ENCODE measurements at places on chromosomes 16 and 17.

DNA sequence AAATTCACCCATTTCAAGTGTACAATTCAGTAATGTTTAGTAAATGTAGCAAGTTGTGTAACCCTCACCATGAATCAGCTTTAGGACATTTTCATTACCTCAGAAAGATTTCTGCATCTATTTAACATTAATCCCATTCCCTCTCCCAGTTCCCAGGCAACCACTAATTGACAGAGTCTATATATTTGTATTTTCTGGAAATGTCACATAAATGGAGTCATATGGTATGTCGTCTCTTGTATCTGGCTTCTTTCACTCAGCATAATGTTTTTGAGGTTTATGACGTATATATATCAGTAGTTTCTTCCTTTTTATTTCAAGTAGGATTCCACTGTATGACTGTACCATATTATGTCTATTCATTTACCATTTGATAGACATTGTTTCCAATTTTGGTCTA is 199.8 kb downstream of the CYB561 start:
- H3K4me1 ChIP-seq, result peaks cover 5% of the 10 kb centered on the region
- H3K4me3 ChIP-seq, result no peak overlapping the region
- H3K27ac ChIP-seq, result no peak overlapping the region
- no peaks in the 10 kb centered on the region for H3K27me3 ChIP-seq

- H3K36me3 ChIP-seq, result no peaks in the 10 kb centered on the region
- H3K4me1 ChIP-seq, result no peaks in the 10 kb centered on the region
- no peak overlapping the region for H3K4me3 ChIP-seq
- H3K27ac ChIP-seq, result no peak overlapping the region
- no peak for DNase-seq
Observed at GRCh38 chr17:27915709-27916108, 22.5 kb upstream of the LYRM9 start.

GRCh38 chr17:416293-417206 is 63.9 kb upstream of the RPH3AL start:
- H3K27me3 ChIP-seq, result no peaks in the 10 kb centered on the region
- peaks cover 5% of the 10 kb centered on the region for H3K4me1 ChIP-seq
- H3K36me3 ChIP-seq, result no peaks in the 10 kb centered on the region
- peak overlapping the region; percentile 7 for H3K4me3 ChIP-seq
- DNase-seq, result no peak
- peak overlapping the region; percentile 73 for H3K27ac ChIP-seq

- DNase-seq, result no peak
- H3K27ac ChIP-seq, result peak overlapping the region; percentile 63
- H3K4me3 ChIP-seq, result no peak overlapping the region
- H3K4me1 ChIP-seq, result no peaks in the 10 kb centered on the region
- H3K27me3 ChIP-seq, result no peaks in the 10 kb centered on the region
- H3K36me3 ChIP-seq, result no peaks in the 10 kb centered on the region
Observed at GRCh38 chr16:82195917-82196494, 26.0 kb upstream of the MPHOSPH6 start.

GRCh38 chr16:4404247-4404966 is 12.0 kb downstream of the CORO7 start:
- H3K4me1 ChIP-seq, result peaks cover 12% of the 10 kb centered on the region
- DNase-seq, result peak; percentile 64
- H3K36me3 ChIP-seq, result peaks cover 76% of the 10 kb centered on the region
- H3K27ac ChIP-seq, result no peak overlapping the region
- H3K4me3 ChIP-seq, result no peak overlapping the region
- H3K27me3 ChIP-seq, result no peaks in the 10 kb centered on the region

DNA sequence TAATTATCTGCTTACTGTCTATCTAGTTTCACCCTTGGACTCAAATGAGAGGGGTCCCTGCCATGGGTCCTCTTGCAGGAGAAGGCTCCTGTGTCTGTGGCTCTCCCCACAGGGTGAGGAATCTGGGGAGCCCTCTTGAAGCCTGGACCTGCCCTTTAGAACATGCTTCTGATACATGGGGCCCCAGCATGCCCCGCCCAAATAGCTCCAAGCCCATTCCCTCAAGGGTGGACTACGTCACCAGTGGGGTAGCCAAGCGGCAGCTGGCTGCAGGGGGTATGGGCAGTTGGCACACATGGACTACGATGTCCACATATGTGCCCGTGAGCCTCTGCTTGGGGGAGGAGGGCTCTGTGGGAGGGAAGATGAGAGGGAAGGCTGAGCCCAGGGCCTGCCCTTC is 39.3 kb downstream of the ARHGAP27 start:
- H3K27me3 ChIP-seq, result no peaks in the 10 kb centered on the region
- H3K4me1 ChIP-seq, result no peaks in the 10 kb centered on the region
- H3K27ac ChIP-seq, result no peak overlapping the region
- H3K4me3 ChIP-seq, result no peak overlapping the region
- H3K36me3 ChIP-seq, result peaks cover 47% of the 10 kb centered on the region

DNA sequence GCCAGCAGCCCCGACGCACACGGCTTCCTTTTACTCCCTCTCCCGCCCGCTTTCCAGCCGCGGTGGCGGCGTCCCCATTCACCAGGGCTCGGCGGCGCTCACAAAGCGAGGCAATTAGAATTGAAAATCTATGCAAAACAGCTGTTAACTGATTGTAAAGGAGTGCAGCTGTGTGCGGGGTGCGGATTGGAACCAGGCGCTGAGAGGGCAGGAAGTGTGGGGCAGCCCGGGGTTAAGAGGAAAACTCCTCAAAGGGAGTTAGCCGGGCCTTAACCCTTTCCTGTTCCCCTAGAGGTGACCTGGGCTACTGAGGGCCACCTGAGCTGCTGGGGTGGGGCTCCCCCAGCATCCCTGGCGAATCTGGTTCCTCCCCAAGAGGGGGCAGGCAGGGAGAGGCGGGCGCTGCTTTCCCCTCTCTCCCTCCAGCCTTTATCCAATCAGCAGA is 5.8 kb upstream of the GSE1 start:
- H3K36me3 ChIP-seq, result no peaks in the 10 kb centered on the region
- peak; percentile 82 for DNase-seq
- H3K4me3 ChIP-seq, result no peak overlapping the region
- peaks cover 70% of the 10 kb centered on the region for H3K4me1 ChIP-seq

DNA sequence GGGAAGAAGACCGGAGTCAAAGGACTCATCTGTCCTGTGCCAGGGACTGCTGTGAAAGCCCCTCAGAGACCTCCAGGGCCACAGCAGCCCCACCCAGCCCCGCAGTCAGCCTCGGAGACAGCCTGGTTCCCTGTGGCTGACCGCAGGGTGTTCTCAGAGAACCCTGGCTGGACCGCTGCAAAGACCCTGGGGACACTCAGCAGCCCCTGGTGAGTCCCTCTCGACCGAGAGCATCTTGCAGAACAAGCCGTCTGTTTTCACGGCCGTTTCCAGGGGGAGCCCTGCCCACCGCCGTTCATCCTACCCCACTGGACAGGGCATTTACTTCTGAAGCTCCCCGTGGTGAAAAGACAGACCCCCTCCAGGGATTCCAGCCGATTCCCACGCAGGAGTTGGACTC is 10.3 kb downstream of the UBALD1 start:
- DNase-seq, result no peak
- peaks cover 22% of the 10 kb centered on the region for H3K36me3 ChIP-seq
- no peaks in the 10 kb centered on the region for H3K27me3 ChIP-seq
- peaks cover 13% of the 10 kb centered on the region for H3K4me1 ChIP-seq
- no peak overlapping the region for H3K27ac ChIP-seq
- no peak overlapping the region for H3K4me3 ChIP-seq

DNA sequence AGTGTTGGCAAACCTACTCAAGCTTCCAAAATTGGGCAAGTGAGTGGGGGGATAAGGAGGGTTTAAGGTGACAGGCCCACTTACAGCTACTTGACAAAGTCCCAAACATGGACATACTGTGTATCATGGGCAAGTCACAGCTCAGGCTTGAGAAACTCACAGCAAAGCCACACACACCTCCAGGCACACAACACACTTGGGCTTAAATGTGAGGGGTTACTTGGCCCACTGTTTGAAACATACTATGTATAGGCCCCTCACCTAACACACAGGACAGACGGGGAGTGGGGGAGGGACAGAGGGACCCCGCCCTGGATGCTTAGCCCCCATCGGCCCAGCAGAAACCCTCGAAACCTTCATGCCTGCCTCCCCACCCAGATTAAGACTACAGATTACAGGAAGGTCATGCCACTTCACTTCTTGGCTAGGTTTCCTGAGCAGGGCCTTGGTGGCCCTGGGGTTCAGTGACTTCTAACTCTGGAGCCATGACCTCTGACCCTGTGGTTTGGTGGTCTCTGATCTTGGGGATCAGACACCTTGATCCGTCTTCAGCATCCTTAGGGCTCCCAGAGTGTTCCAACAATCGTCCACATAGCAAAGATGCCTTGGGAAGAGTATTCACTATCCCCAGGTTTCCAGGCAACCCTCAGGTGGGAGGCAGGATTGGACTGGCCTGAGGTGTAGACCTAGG is 2.3 kb upstream of the SAMD14 start:
- H3K27me3 ChIP-seq, result no peaks in the 10 kb centered on the region
- H3K4me1 ChIP-seq, result peaks cover 40% of the 10 kb centered on the region
- H3K4me3 ChIP-seq, result no peak overlapping the region
- DNase-seq, result no peak
- peaks cover 2% of the 10 kb centered on the region for H3K36me3 ChIP-seq

DNA sequence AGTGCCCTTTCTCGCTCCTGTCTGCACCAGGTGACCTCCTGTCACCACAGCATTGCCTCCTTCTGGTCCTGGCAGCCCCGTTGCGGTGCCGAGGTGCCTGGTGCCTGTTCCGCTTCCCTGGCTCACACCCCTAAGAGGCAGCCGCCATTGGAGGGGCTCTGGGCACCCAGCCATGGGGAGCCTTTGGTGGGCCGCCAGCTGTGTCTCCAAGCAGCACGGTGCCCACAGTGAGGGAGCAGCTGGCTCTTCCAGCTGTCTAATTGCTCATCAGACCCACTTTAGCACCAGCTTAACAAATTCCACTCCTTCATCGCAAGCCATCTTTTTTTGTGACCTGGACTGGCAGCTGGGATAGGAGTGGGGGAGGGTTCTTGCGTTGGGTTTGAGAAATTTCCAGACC is 276.1 kb downstream of the SNX29 start:
- no peaks in the 10 kb centered on the region for H3K4me1 ChIP-seq
- H3K27ac ChIP-seq, result no peak overlapping the region
- no peak overlapping the region for H3K4me3 ChIP-seq
- DNase-seq, result peak; percentile 77
- H3K36me3 ChIP-seq, result no peaks in the 10 kb centered on the region
- no peaks in the 10 kb centered on the region for H3K27me3 ChIP-seq

GRCh38 chr16:1152123-1152638 is 725 bp upstream of the CACNA1H start:
- H3K4me1 ChIP-seq, result peaks cover 29% of the 10 kb centered on the region
- peaks cover 15% of the 10 kb centered on the region for H3K27me3 ChIP-seq
- DNase-seq, result peak; percentile 86
- H3K36me3 ChIP-seq, result no peaks in the 10 kb centered on the region

- peaks cover 13% of the 10 kb centered on the region for H3K4me1 ChIP-seq
- no peak within 1 kb of the TSS for H3K27ac ChIP-seq
- no peaks in the 10 kb centered on the region for H3K36me3 ChIP-seq
- H3K4me3 ChIP-seq, result no peak within 1 kb of the TSS
Observed at GRCh38 chr16:2787406-2787805, at the start of gene PRSS33. Gene PRSS33, minus strand, starts transcription at chr16:2787560. Its CDS starts 1,013 bp downstream, at chr16:2786547.

DNA sequence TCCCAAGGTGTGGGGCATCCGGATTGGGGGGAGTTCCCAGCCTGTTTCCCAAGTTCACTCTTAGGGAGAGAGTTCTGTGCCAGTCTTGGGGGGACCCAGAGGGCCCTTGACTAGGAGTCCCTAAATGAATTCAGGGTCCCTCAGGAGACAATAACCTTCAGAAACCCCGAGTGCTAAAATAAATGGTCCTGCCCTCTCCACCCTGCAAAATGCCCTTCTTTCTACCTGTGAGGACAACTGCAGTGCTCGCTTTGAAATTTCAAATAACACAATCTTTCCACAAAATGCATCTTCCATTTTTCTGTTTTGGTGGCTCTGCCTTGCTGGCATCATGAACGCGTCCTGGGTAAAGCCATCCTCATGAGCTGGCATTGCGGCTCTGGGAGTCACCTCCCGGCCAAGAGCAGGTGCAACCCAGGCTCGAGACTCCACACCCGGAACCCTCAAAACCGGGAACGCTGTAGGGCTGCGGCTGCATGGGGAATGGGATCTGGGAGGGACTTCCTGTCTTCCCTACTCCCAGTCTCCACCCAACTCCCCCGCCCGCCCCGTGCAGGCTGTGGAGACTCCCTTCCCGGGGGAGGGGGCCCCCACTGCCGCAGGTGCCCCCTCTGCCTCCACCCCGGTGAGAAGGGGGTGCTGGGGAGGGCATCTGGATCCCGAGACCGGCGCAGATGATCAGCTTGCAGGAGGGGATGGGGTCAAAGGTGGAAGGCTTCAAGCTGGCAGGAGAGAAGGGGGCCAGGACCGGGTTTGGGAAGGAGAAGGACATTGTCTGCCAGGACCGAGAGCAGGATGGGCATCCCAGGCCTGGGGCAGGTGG is at the start of gene ZNF205:
Gene ZNF205, plus strand, starts transcription at position 529 of the 823 bp plus-strand sequence. CDS start 845 bp downstream, outside the sequence.
- peak within 1 kb of the TSS; percentile 62 for H3K4me3 ChIP-seq
- H3K4me1 ChIP-seq, result peaks cover 16% of the 10 kb centered on the region
- no peaks in the 10 kb centered on the region for H3K36me3 ChIP-seq
- H3K27me3 ChIP-seq, result no peaks in the 10 kb centered on the region

- DNase-seq, result no peak
- no peak overlapping the region for H3K27ac ChIP-seq
- H3K4me1 ChIP-seq, result no peaks in the 10 kb centered on the region
- H3K36me3 ChIP-seq, result no peaks in the 10 kb centered on the region
Observed at GRCh38 chr17:56159826-56160380, 6.6 kb downstream of the ANKFN1 start.

DNA sequence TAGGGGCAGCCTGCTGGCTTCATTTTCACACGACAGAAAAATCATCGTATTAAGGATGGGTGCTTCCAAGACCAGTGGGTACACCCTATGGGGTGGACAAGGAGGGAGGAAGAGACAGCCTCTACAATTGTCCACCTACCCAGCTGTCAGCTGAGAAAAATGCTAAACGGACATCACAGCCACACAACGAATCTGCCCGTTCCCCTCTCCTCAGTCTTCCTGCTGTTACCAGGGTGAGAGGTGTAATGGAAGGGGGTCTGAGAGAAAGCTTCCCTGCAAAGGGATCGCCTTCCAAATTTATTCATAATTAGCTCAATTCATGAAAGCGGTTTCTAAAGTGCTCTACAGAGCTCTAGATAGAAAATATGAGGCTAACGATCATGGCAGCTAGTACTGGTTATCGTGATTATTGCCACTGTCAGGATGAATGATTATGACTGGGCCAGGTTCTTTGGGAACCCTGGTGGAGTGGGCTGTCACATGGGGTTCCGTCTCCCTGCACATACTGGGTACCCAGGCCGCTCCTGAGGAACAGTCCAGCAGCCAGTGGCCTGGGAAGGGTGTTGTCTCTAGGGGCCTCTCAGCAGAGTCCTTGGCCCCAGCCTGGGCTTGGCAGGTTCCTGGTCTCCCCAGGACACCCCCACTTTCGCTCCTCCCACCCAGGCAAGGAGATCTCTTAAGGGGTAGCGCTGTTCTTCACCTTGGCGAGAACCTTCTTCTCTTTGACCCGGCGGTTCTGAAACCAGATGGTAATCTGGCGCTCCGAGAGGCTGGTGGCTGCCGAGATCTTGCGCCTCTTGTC is 2.2 kb downstream of the HOXB13 start:
- H3K36me3 ChIP-seq, result no peaks in the 10 kb centered on the region
- H3K4me1 ChIP-seq, result peaks cover 33% of the 10 kb centered on the region
- H3K4me3 ChIP-seq, result no peak overlapping the region
- H3K27me3 ChIP-seq, result peaks cover 89% of the 10 kb centered on the region
- H3K27ac ChIP-seq, result no peak overlapping the region

- H3K27ac ChIP-seq, result peak overlapping the region; percentile 91
- no peaks in the 10 kb centered on the region for H3K36me3 ChIP-seq
- H3K27me3 ChIP-seq, result no peaks in the 10 kb centered on the region
- H3K4me3 ChIP-seq, result peak overlapping the region; percentile 68
- DNase-seq, result peak; percentile 88
Observed at GRCh38 chr17:76384987-76385891, 830 bp downstream of the SPHK1 start.

GRCh38 chr17:63258785-63259184 is 187.3 kb downstream of the CYB561 start:
- no peak overlapping the region for H3K27ac ChIP-seq
- peaks cover 4% of the 10 kb centered on the region for H3K4me1 ChIP-seq
- H3K4me3 ChIP-seq, result no peak overlapping the region
- H3K27me3 ChIP-seq, result no peaks in the 10 kb centered on the region

Measured in upper lobe of left lung (tissue), 6 donors.